ENCODE measurements at places on chromosomes 7 and 10.

GRCh38 chr10:110628161-110628560 lies 16.0 kb upstream of the RBM20 start:
- no peak for DNase-seq

GRCh38 chr7:2019461-2019710 lies 213.4 kb downstream of the MAD1L1 start:
- DNase-seq: no peak

DNA sequence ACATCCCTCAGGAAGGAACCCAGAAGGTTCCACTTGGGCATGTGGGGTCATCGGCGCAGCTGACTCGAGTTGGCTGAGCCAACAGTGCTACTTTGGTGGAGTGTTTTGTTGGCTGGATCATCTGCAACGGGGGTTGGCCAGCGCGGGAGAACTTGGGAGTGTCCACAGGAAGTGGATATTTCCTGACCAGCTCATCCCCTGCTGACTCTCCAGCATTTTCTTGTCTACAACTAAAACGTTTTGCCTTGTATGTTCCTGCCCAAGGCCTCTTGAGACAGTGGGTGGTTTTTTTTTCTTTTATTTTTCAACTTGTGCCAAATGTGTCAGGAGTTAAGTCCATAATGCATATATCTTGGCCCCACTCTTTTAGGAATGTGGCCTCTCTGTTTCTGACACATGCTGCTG lies 208.6 kb downstream of the ZNF365 start:
- DNase-seq: peak; percentile 81

DNA sequence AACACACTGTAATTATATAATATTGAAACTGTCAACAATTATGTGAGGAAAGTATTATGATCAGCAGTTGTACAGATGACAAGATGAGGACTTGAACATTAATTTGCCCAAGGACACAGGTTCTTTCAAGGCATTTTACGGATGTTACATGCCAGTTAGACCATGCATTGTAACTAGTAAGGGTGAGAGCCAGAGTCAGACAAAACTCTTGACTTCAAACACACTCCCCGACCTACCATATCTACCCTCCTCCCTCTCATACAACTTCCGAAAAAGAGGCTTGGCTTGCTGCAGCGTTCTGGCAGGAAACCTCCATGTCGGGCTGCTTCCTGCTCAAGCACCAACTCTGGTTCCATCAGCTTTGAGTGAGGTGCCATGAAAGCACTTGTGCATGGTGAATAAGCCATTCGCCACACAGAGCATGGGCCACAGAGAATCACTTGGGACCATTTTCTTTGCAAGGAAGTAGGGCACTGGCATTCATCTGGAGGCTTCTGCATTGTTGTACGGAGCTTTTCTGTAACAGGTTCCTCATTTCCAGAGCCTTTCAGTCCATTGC lies 53.2 kb downstream of the FOXI2 start:
- DNase-seq: no peak

- DNase-seq: peak; percentile 56
These were observed 40.2 kb downstream of the PDSS1 start for GRCh38 chr10:26737730-26738129.

GRCh38 chr7:4878336-4879335 lies 4.9 kb downstream of the RADIL start:
- DNase-seq: peak; percentile 17

- no peak for DNase-seq
These were observed 47.2 kb downstream of the LRRC20 start for GRCh38 chr10:70335246-70335613.

GRCh38 chr7:129405527-129405926 lies 28.7 kb upstream of the STRIP2 start:
- DNase-seq: no peak

DNA sequence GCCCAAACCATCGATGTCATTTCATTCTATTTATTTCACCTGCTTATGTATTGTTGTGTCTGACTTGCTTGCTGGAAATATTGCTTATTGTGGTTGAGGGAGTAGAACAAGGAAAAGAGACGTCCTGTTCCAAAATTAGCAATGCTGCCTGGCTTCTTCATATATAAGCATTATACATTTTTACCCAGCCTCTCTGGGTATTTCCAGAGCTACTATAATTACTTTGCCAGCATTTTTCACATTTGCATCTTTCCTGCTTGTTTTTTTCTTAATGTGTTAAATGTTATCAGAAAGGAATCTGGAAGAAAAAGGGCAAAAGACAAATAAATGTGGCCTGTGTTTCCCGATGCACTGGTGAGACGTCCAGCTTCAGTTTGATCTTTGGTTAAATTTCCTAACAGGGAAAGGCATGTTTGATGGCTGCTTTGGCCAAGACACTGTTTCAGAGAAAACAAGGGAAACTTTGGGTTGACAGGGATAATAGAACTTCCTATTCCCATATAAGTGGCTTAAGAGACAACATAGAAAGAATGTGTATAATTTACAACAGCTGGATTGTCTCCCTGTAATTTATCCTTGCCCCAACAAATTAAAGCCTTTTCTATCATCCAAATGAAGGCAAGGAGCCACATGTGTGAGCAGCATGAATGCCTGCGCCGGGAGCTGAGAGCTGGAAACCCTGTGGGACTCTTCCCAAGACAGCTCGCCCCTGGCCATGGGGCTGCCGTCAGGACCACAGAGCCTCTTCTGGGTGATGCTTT lies 671.1 kb upstream of the CELF2 start:
- DNase-seq: no peak

DNA sequence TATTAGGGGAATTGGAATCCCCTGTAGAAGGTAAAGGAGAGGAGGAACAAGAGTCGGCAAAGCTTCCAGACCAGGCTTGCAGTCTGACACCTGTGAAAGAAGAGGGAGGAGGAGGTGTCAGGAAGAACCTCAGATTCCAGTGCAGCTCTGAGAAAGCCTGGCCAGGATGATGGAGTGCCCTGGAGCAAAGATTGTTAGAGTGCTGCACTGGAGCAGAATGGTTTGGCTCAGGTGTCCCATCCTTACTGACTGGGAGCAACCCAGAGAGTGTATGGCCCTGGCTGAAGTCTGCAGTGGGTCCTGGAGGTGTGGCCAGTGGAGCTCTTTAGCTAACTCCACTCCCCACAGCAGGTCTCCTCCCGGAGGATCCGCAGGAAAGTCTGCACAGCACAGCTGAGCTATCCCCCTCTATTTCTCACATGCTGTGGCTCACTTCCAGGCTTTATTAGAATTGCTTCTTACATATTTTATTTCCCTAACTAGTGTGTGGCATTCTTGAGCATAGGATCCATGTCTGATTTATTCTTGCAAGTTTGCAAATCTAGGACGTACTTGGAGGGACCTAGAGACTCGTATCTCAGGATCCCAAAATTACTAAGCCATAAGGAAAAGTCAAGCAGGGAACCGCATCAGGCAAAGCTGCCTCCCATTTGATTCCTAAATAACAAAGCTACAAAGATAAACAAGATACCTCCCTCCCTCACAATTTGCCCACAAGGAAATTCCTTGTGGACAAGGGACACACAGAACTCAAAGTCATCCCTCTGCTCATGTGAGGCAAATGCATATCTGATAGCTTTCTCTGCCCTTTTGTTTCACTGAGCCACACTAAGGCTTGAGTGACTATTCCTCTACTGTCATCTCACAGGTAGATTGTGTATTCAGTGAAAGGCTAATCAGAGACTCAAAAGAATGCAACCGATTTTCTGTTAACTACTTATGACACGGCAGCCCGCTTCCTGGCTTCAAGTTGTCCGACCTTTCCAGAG lies 58.8 kb downstream of the VIM start:
- DNase-seq: no peak

GRCh38 chr7:690478-691360 lies 35.8 kb upstream of the DNAAF5 start:
- no peak for DNase-seq

DNA sequence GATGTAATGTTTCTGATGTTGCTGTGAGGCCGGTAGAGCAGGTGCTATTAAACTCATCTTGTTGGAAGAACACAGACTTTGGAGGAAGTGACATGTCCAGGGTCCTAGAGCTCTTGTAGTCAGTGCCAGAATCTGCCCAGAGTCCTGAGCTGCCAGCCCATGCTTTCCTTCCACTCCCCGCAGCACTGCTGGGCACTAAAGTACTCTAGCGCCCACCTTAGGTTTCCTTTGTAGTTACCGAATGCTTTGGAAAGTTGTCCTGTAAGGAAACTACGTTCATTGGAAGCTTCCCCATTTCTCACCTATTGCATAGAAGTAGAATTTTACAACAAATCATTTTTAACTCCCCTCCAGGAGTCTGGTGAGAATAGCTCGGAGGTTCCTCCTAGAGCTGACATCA lies 11.0 kb downstream of the ZNF862 start:
- no peak for DNase-seq

DNA sequence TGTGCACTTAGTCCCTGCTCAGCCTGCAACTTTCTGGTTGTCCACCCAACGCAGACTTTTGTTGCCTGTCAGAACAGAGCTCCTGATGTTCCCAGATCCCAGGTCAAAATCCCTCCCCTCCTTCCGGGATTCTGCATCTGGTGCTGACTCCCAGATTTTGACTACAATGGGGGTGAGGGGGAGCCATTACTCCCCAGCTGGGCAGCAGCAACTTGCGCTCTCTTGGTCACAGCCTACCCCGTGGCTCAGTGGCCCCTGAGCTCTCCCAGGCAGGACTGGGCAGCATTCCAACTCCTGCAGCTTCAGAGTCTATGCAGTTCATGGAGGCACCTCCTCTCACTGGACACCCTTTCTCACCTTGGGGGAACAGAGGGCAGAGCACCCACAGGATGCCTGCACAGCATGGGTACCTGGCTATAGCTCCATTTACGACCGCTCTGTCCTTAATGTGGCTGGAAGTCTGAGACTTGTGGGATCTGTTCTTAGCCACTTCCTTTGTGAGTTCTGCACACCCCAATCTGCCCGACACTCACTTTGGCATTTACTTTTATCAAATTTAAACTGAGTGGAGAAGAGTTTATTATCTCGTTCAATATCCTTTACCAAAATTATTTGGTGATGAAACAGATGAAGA lies 545.5 kb upstream of the MGMT start:
- no peak for DNase-seq

DNA sequence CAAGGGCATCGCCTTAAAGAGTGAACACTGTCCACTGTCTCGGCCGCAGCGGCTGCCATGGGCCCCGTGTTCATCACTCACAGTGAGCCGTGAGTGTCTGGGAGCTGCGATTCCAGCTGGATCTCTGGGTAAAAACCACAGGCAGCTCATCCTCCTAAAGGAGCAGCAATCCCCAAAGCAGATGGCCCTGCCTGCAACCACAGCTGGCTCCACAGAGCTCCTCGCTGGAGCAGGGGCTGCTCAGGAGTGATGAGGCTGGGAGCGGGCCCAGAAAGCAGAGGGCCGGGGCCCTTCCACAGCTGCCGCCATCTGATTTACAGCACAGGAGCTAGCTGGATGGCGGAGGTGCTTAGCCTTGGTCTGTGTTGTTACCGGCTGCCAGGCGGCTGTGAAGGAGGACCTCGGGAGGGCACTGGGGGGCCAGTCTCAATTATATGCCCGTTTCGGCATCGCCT lies 6.6 kb upstream of the TMEM184A start:
- DNase-seq: no peak

DNA sequence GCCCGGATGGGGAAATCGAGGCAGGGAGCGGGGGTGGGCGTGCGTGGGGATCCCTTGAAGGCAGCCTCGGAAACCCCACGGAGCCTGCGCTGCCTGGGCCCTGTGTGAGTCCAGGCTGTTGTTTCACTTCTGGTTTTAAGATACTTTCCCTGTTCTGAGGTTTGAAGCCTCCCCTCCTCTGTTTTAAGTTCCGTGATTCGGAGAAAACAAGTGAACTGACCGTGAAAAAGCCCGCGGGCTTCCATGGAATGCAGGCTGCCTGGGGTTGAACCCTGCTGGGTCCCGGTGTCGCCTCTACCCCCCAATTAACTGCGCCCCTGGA lies 401 bp downstream of the LRRC27 start:
- no peak for DNase-seq

GRCh38 chr7:95517870-95518269 lies 32.1 kb downstream of the ASB4 start:
- no peak for DNase-seq

- DNase-seq: no peak
These were observed 14.1 kb downstream of the PFKP start for GRCh38 chr10:3081383-3081981.

- DNase-seq: no peak
These were observed 11.2 kb upstream of the SEPTIN14 start for GRCh38 chr7:55873765-55874164.

- no peak for DNase-seq
These were observed 48.4 kb downstream of the CACNA2D1 start for GRCh38 chr7:82395147-82395546.

DNA sequence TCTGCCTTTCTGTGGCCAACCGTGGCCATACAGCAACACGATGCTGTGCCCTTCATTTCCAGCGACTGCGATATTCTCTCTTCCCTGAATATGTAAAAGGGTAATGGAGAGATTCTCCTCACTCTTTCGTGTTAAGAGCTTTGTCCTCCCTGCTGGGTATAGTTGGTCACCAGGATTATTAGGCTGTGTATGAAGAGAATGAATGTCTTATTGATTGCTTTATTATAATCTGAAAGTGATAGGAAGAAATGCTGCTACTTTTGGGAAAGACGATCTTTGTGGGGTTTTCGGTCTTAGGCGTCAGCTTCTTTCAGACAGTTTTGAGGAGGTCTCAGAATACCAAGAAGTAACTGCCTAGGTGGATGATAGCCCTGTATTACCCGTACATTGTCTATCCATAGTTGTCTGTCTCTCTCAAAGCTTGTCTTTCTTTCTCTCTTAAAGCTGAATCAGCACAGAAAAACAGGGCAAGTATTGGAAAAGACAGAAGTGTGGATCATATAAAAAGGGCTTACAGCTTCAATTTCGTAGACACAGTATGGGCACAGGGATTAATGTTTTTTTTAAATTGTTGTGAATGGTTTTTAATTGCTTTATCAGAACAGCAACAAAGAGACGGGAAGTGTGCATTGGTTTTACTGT lies 1.2 kb downstream of the AHCYL2 start:
- DNase-seq: no peak

DNA sequence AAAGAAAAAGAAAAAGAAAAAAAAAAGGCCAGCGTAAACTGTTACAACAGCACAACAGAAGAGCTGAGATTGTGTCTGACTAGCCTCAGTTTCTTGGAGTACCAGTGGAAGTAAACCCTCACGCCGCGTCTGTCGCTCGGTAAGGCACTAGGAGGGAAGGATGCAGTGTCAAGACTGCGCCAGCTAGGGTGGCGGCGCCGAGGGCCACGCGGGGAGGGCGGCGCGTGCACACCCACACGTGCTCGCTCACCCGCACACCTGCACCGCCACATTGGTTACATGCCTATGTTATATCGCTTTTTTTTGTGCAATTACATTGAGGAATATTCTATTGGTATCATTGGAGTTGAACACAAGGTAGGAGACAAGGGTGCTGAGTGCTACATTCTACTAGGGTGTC lies 48.2 kb downstream of the CLEC2L start:
- DNase-seq: no peak

- no peak for DNase-seq
These were observed 98.6 kb downstream of the CREM start for GRCh38 chr10:35225204-35225603.

- DNase-seq: peak; percentile 8
These were observed 206.9 kb upstream of the MBL2 start for GRCh38 chr10:52979295-52979990.

DNA sequence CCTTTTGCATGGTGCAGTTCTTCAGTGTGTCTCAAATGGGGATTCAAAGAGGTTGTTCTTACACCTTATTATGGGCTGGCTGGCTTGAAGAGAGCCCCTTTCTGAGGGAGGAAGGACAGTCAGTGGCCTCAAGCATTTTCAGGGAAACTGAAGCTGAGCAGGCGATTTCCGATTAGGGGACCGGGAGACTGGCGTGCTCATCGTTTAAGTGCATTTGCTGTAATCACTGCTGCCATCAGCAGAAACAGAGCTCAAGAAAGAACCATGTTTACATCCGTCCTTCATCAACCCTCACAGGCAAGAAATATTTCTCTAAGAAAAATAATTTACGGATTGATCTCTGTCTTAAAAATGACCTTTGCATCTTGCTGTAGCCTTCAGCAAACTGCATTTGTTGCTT lies 32.2 kb downstream of the DNAJB6 start:
- DNase-seq: no peak
